ENCODE measurements at places on chromosomes 4 and X.

DNA sequence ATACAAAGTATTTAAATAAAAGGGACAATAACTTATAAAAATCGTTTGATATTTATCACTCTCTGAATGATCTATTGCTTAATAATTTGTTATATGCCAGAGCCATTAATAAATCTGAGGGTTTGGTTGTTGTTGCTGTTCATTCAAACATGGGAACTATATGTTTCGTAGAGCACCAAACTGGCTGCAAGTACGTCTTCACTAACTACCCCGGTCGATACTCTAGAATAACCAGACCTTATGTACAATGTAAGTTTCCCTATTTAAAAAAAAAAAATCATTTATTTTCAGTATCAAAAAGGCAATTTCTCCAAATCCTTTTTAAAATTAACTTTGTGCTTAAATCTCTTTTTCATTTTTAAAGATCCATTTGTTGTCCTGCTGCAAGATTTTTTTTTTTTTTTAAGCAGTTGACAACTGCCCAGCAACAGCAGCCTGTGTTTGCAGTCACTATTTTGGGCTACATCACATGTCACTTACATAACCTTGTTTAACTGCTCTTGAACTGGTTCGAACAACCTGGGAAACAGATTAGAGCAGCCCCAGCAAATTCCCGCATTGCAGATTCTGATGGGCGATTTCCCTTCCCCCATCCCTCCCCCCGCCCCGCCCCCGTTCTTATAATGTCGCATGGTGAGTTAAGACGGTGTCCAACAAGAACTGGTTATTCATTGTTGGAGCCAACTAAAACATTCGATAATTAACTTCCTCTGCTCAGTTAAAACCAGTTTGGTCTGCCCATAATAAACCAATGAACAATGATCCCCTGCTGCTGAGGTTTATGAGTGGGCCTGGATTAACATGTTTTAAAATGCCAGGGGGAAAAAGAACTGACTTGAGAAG is 238.9 kb downstream of the NR3C2 start:
- no peak for DNase-seq

DNA sequence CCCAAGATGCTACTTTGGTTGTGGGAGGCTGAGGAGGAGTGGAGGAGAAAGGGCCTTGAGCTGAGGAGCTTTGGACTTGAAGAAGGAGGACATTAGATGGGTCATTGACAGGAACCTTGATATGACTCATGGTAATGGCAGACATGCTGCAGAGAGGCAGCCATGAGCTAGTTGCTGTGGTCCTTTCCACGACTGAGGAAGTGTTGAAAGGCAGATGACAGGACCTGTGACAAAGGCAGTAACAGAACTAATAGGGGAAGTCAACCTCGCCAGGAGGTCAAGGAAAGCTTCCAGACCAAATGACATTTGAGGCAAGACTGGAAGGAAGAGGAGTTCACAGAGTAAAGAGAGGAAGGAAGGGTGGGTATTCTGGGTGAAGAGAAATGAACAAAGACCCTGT is 7.6 kb upstream of the XPNPEP2 start:
- DNase-seq: no peak

GRCh38 chr4:60897415-60897814 is 302.7 kb upstream of the ADGRL3 start:
- DNase-seq: no peak

DNA sequence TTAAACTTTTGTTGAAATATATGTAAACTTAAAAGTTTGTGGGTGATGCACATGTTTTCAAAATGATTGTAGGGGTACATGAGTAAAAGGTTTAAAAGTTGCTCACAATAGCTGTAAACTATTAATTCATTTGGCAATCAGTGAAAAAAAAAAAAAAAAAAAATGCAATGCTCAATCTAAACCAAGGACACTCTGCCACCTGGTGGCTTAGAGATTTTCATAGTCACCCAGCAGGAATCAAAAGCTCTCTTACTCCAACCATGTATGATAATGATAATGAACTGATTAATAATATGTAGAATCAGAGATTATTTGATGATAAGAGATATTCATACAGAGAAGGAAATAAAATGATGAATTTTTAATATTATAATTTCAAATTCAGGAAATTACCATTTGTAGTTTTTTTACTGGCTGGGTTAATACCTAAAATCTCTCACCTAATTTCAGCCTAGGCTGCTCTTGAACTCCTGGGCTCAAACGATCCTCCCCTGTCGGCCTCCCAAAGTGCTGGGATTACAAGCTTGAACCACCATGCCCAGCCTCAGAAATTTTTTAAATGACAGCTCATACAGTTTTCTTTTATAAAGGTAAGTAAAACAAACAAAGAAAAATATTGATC is 46.9 kb upstream of the SLC25A4 start:
- DNase-seq: no peak

GRCh38 chrX:131763674-131764073 is 219.8 kb downstream of the OR13H1 start:
- no peak for DNase-seq

GRCh38 chrX:154120567-154120966 is 23.1 kb upstream of the MECP2 start:
- DNase-seq: no peak

GRCh38 chr4:176404621-176405020 is 84.9 kb downstream of the SPCS3 start:
- DNase-seq: no peak

- no peak for DNase-seq
Observed at GRCh38 chr4:14269824-14270223, 642.3 kb upstream of the BOD1L1 start.

GRCh38 chr4:90503677-90504076 is 376.5 kb downstream of the CCSER1 start:
- DNase-seq: no peak

DNA sequence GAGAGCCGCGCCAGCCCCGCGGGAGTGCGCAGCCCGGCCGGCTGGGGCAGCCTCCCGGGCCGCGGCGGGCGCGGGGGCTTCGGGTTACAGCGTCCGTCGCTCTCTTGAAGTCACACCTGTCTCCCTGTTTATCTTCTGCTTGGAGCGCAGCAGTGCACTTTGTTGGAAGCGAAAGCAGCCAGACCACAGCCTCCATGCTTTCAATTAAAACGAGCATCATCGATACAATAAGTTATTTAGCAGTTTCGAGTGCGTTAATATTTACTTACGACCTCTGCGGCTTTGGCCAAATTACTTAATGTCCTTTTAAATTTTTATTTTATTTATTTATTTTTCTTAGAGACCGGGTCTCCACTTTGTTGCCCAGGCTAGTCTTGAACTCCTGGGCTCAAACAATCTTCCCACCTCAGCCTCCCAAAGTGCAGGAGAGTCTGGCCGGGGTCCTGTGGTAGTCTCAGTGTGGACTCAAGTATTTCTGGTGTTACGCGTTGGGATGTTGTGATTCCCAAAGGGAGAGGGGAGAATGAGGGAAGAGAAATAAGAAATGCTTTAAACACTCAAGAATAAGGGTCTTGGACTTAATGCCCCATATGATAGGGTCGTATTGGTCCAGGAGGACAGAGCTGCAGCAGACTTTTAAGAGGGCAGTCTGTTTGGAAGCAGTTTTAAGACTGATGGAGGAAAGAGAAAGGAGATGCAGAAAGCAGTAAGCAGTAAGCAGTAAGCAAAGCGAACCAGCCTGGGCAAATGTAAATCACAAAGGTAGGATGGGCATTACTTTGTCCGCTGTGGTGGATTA is 504 bp upstream of the PDLIM3 start:
- no peak for DNase-seq

- DNase-seq: no peak
Observed at GRCh38 chr4:153409924-153410501, 56.1 kb upstream of the TMEM131L start.

- DNase-seq: no peak
Observed at GRCh38 chrX:9257718-9258420, 207.0 kb upstream of the TBL1X start.
